ENCODE measurements at places on chromosomes 2 and 18.

DNA sequence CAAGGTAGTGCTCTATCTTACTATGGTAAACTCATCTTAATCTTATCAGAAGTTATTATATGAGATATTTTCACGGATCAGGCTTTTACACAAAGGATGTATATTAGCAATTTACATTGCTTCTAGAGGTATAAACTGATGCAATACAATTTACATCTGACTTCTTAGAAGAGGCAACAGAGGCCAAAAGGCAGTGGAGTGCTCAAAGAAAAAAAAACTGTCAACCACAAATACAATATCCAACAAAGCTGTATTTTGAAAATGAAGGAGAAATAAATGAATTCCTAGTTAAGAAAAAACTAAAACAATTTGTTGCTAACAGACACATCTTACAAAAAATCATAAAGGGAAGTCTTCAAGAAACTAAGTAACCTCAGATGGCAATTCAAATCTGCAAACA is 1031.5 kb upstream of the CNTNAP5 start:
- DNase-seq = no peak

GRCh38 chr2:100151310-100151709 is 8.9 kb upstream of the AFF3 start:
- no peak for DNase-seq

- peak; percentile 56 for DNase-seq
Observed at GRCh38 chr2:174546519-174547506, 50.8 kb downstream of the WIPF1 start.

- peak; percentile 10 for DNase-seq
Observed at GRCh38 chr18:31563778-31564177, 27.9 kb upstream of the TTR start.

DNA sequence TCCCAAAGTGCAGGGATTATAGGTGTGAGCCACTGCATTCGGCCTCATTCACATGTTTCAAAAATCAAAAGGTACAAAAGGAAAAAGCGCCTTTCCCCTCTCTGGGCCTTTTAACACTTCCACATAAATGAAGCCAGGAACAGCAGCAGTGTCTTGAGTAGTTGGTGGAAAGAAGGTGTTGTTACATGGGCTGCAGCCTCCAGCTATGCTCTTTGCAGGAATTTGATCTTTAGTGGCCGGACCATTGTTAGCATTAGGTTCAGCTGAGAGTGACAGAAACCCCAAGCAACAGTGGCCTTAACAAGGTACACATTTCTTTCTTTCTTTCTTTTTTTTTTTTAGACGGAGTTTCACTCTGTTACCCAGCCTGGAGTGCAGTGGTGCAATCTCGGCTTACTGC is 59.1 kb downstream of the HS6ST1 start:
- no peak for DNase-seq

DNA sequence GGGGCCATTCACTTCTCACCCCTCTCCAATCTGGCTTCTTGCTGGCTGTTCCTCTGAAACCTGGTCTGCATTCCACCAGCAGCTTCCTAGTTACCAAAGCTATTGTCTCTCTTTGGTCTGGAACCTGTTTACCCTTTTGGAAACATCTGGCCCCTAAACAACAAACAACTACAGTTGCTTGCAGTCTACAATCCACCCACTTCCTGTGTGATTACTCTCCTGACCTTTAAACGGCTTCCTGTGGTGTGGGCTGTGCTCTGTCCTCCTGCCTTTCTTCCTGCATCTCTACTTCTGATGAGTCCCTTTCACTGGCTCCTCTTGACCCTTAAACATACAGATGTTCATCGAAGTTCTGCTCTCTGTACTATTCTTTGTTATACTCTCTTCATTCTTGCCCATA is 303.8 kb downstream of the TDRD15 start:
- no peak for DNase-seq

DNA sequence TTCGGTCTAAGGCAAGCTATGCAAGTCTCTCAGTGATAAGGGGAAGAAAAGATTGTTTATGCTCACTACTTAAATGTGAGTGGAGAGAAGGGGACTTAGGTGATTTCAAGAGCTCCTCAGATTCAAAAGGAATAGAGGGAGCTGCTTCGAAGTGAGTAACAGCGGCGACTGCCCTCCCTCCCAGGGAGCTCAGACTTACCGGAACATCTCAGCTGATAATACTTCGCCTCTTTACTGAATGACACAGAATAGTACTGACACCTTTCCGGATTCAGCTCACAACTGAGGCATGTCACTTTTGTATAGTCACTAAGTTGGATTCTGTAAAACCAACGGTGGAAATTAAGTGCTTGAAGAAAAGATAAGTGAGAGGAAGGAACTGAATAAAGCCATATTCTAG is 55.5 kb downstream of the DPP4 start:
- no peak for DNase-seq

GRCh38 chr2:110105608-110106467 is 9.8 kb downstream of the MALL start:
- no peak for DNase-seq

- DNase-seq = no peak
Observed at GRCh38 chr18:62768558-62768943, 53.2 kb downstream of the PHLPP1 start.

- DNase-seq = no peak
Observed at GRCh38 chr2:110771547-110772382, 39.4 kb downstream of the ACOXL start.

- no peak for DNase-seq
Observed at GRCh38 chr2:237177052-237177451, 91.4 kb downstream of the COPS8 start.

- DNase-seq = no peak
Observed at GRCh38 chr18:75252136-75252535, 41.5 kb downstream of the TSHZ1 start.

DNA sequence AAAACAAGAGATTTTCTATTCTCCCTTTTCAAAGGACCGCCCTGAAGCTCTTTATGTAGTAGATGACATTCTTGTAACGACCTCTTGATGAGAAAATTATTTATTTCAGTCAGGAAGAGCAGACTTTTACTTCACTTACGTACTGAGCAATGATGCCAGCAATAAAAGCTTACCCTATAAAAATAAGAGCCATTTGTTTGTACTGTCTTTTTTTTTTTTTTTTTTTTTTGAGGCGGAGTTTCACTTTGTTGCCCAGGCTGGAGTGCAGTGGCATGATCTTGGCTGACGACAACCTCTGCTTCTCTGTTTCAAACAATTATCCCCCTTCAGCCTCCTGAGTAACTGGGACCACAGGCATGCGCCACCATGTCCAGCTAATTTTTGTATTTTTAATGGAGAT is 39.2 kb downstream of the CRIM1 start:
- DNase-seq = no peak

- DNase-seq = no peak
Observed at GRCh38 chr2:37085731-37086147, 1.4 kb downstream of the GPATCH11 start.

DNA sequence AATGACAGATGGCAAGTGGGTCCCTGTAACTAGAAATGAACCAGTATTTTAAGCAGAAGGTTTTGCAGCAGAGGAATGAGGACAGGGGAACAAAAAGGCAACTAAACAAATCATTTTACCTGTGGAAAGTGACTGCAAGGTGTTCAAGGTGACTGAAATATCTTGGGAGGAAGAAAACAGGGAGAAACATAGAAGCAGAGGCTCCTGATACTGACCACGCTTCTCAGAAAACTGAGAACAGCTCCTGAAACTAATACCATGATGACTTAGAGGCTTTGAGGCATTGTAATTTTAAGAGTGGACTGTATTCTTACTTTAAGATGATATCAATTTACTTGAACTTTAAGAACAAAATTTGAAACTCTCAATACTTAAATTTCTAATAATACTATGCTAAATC is at the start of gene DYTN:
Gene DYTN, minus strand, starts transcription at position 101 of the 400 bp plus-strand sequence. CDS start 117 bp downstream, outside the sequence.
- no peak for DNase-seq

GRCh38 chr18:42675810-42676209 is 439.7 kb downstream of the RIT2 start:
- DNase-seq = no peak

- no peak for DNase-seq
Observed at GRCh38 chr2:12807907-12808810, 91.4 kb downstream of the TRIB2 start.

DNA sequence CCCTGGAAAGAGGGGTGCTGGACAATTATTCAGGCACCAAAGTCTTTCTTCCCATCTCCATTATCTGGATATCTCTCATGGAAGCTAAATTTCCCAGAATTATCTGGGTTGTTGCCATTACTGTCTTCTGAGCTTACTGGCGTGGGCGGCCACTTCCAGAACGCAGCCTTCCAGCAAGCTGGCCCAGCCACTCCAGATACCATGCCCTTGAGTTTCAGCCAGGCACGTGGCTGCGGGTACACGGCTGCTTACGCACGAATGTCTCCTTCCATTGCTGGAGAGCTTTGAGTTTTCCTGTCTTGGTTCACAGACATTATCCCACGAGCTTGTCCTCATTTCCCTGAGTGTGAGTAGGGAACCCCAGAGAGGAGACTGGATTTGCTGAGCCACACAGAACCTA is 32.7 kb downstream of the CELF4 start:
- no peak for DNase-seq

- no peak for DNase-seq
Observed at GRCh38 chr2:144471305-144472045, 48.4 kb downstream of the ZEB2 start.

- no peak for DNase-seq
Observed at GRCh38 chr2:166895243-166895642, 7.0 kb downstream of the XIRP2 start.

DNA sequence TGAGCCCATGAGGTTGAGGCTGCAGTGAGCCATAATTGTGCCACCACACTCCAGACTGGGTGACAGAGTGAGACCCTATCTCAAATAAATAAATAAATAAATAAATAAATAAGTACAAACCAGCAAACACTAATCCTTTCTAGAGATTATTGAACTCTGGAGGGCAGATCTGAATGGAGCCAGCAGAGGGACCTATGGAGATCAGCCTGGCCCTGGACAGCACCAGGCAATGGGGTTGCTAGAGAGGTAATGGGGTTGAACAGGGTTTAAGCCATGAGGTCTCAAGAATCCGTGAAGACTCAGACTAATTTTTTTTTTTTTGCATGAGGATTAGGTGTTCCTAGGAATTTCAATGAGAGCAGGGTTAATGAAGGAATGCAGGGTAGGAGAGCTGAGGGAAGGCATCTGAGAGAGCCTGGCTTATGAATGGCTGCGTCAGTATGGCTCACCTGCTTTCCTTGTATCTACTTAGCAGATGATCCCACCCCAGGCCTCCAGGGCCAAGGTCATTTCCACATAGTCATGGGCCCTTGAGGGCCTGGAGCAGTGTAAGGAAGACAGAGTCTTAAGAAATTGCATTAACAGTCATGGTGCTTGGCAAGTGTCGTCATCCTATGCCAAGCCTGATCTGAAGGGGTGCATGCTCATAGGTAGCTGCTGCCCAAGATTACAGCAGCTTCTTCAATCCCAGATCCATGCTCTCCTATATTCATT is 34.6 kb upstream of the IL37 start:
- no peak for DNase-seq

GRCh38 chr2:10162586-10163497 is 40.3 kb downstream of the RRM2 start:
- DNase-seq = no peak

GRCh38 chr18:10262566-10262965 is 191.9 kb upstream of the APCDD1 start:
- no peak for DNase-seq

DNA sequence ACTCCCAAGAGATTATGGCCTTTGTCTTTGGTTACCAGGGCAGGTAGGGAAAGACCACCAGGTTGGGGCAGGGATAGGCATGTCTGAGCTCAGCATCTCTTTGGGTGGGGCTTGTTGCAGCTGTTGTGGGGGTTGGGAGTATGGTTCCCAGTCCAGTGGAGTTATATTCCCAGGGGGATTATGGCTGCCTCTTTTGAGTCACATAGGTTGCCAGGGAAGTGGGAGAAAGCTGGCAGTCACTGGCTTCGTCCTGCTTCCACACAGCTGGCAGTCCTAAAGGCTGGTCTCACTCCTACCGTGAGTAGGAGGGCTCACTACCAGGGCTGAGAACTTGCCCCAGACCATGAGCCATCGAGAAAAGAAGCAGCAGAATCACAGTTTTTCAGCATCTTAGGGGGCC is 79.1 kb downstream of the LYPD6 start:
- DNase-seq = no peak

- no peak for DNase-seq
Observed at GRCh38 chr2:234970477-234970882, 18.7 kb downstream of the SH3BP4 start.

All from NAMALWA (cell line).